ENCODE measurements at places on chromosomes 7 and 10.

DNA sequence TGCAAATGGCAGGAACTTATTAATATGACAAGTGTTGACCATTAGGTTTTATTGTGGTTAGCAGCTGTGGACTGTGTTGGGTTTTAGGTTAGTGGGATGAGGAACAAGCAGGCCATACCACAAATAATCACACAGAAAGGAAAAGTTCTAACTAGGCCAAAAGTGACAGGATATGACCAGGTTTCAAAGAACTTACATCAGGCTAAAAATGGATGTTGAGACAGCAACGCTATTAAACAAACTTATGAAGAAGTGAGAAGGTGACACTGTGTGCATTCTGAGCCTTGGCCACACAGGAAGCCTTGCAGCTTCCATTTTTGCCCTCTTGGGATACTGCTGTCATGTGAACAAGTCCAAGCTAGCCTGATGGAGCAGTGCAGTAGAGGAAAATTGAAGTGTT is 568.8 kb downstream of the HTR7 start:
- DNase-seq: no peak

- peak; percentile 71 for DNase-seq
Measured at GRCh38 chr7:43572516-43573049, 10.3 kb upstream of the STK17A start.

- DNase-seq: peak; percentile 1
Measured at GRCh38 chr7:154869436-154869835, 133.5 kb downstream of the PAXIP1 start.

DNA sequence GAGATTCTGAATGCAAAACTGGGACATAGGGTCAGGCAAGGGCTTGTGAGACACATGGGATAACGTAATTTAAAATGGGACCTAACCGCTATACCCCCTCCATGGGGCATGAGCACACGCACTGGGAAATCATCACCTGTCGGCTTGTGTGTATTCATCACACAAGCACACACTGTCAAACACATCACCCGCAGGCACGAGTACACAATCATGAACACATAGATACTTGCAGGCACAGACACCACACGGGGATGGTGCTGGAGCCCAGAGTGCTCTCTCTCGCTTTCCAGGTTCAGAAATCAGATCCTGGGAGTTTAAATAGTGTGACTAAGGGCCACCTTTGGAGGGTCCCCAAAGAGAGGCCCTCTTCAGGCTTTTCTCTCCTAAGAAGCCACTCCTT is 19.6 kb upstream of the TLX1 start:
- DNase-seq: no peak

GRCh38 chr10:125029584-125030242 is 87.8 kb downstream of the ZRANB1 start:
- DNase-seq: no peak

DNA sequence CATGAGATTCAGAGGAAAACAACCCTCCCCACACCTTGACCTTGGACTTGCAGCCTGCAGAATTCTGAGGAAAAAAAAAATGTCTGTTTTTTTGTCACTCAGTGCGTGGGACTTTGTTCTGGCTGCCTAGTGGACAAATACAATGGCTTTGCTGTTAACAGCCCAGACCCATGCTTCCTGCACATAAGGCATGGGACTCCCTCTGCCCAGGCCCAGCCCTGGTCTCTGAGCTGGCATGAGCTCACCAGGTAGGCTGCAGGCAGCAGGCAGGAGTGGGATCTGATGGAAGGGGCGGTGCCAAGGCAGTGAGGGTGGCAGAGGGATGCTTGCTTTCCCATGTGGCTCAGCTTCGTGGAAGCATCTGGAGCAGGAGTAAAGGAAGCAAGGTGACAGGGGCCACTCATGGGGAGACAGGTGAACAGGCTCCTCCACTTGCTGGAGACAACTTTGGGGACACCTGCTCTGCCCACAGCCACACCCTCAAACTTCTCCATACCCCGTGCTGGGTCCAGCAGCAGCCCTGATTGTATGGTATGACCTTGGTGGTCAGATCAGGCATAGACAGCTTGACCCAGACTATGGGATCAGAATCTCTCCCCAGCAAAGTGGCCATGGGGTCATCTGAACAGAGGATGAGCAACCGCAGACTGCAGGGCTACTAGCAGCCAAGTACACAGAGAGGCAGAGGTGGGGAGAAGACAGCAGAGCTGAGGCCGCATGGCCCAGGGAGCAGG is 27.0 kb downstream of the ANXA8 start:
- no peak for DNase-seq

All from CD4-positive, alpha-beta T cell treated with Interleukin-15 for 1 hour (primary cell).